ENCODE measurements at places on chromosomes 2 and 18.

DNA sequence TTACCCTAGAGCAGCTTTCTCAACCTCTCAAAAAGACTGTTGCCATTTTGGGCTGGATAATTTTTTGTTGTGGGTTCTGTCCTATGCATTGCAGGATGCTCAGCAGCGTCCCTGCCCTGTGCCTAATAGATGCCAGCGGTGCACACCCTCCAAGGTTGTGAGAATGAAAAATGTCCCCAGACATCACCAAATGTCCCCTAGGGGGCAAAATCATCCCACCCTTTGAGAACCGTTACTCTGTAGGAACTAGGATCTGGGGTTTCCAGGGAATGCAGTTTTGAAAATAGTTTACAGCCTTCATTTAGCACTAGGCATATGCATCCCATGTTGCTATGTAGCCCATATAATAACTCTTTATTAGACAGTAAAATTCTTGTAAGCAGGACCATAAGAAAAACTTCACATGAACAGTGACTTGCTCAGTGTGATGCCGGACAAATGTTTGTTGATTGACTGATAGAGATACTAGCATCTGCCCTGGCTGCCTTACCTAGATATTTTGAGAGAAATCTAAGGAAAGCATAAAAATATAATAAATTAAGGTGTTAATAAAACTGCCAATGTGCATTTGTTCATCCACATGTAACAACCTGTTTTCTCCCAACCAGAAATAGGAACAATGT lies 79.2 kb upstream of the EPC2 start:
- DNase-seq: no peak

- no peak for DNase-seq
Observed at GRCh38 chr18:50360611-50361010, 14.2 kb upstream of the SKA1 start.

GRCh38 chr2:172334988-172335387 lies 92.4 kb upstream of the ITGA6 start:
- no peak for DNase-seq

GRCh38 chr2:38129481-38129880 lies 53.5 kb upstream of the CYP1B1 start:
- no peak for DNase-seq

GRCh38 chr2:3785220-3785889 lies 82.0 kb downstream of the DCDC2C start:
- DNase-seq: no peak

DNA sequence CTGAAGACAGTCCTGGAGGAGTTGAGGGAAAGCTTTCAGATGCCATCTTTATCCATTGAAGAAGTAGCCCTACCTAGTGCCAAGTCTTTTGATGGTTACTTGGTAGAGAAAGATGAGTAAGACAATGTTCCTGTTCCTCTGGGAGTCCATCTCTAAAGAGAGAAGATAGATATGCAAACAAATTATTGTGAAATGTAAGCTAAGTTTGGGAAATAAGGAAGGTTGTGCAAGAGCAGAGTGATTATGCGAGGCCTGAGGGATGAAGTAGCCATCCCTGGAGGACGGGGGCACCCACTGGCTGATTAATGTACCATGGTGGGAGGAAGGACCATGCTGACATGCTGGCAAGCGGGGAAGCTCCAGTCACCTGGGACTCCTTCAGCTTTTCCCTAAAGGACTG lies 994 bp upstream of the DTNA start:
- no peak for DNase-seq

- no peak for DNase-seq
Observed at GRCh38 chr2:65500310-65501040, 68.1 kb upstream of the SPRED2 start.

DNA sequence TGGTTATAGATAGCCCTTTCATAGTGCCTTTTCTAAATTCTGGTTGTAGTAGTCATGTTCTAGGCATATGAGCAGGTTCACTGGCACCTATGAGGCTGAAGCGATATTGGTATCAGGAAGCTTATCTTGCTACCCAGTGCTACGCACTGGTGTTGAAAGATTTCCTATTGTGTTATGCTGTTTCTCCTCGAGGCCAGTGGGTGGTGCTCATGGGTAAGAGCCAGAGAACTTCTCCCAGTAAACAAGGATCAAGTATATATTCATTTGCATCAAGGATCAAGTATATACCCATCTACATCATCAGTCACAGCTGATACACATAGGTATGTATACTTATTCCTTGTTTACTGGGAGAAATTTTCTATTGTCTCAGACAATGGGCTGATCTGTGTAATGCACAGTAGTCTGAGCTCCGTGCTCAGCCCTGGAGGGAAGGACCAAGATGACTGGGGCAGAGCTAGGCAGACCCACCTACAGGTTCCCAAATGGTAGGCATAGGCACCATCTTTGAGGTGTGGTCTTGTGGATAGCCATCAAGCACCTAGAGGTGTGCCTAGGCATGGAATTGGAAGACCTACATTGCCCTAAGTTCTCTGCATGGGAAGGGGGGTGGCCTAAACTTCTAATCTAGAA lies 101.2 kb upstream of the GALNT13 start:
- DNase-seq: no peak

- no peak for DNase-seq
Observed at GRCh38 chr18:23154823-23155500, 19.7 kb downstream of the CABLES1 start.

DNA sequence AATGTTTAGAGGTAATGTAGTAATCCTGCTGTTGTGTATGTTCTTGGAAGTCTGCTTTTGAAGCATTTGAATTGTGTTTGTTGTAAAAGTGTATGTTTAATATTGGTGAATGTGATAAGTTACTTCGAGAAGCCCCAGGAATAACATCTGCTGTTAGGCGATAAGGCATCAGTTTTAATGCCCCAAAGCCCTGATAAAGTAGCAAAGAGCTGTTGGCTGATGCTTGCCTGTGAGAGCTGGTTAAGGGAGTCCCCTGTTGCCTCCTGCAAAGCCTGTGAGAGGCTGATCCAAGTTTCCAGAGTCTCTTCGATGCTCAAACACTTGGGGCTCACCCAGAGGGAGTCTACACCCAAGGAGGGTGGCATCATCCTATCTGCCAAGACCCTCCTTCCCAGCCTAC lies 110.3 kb downstream of the RNF152 start:
- no peak for DNase-seq

GRCh38 chr2:7627583-7627982 lies 710.4 kb downstream of the RNF144A start:
- no peak for DNase-seq

DNA sequence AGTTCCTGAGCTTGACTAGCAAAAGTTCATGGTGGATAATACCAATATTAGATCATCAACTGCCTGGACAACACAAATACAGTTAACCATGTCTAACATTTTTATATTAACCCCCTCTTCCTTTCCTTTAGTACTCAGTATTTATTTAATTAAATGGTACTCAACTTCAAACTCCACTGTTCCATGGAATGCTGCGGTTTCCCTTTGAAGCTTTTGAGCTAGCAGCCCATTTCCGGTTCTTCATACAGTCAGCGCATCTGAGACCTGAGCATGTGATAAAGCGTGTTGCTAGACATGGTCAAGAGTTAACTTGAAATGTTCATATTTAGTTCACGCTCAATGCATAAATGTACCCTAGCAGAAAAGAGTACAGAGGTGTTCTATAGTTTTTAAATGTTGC lies 278.4 kb downstream of the ALPK2 start:
- DNase-seq: no peak

- DNase-seq: no peak
Observed at GRCh38 chr2:191995285-191995684, 148.4 kb upstream of the CAVIN2 start.

DNA sequence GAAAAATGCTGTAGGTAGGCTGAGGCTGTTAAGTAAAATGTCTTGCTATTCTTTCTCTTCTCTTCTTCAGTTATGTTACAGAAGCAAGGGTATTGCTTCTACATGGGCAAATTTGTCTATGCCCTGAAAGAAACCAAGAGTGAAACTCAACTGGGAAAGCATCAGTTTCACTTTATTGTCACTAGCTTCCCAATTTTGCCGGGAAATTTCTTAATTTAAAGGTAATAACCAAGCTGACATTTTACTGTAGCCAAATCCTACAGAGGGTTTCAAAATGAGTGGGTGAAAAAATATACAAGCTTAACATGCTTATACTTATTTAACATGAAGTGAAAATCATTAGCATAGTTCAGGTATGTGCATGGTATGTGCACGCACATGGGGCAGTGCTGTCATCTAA lies 3.2 kb downstream of the TANK start:
- no peak for DNase-seq
